Amniotic stem cell (primary cell): ENCODE measurements at places on chromosomes 11 and 22.

DNA sequence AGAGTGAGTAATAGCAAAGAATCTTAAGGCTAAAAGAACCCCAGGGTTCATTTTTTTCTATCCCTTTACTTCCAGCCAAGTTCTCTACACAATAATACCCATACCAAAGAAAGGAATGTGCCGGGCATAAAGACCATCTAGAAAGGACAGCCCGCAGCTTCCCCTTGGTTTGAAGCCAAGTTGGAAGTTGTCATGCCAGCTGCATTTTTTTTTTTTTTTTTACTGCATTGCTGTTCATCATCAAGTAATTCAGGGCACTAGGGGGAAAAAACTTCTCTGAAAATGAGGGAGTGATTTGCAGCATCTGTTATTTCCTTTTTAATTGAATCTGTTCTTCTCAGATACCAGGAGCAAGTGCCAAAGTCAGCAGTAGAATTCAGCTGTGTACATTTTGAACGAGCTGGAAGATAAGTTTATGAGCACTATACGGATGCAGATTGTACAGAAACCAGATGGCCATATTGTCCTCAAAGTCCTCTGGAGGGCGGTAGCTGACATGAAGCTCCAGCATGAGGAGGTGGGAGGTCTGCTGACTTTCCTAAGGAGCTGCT is 56.4 kb downstream of the UBASH3B start:
- DNase-seq: no peak

GRCh38 chr11:12506404-12506921 is 129.1 kb downstream of the PARVA start:
- DNase-seq: no peak

- peak; percentile 27 for DNase-seq
Measured at GRCh38 chr22:38843201-38843656, 599 bp downstream of the NPTXR start.

DNA sequence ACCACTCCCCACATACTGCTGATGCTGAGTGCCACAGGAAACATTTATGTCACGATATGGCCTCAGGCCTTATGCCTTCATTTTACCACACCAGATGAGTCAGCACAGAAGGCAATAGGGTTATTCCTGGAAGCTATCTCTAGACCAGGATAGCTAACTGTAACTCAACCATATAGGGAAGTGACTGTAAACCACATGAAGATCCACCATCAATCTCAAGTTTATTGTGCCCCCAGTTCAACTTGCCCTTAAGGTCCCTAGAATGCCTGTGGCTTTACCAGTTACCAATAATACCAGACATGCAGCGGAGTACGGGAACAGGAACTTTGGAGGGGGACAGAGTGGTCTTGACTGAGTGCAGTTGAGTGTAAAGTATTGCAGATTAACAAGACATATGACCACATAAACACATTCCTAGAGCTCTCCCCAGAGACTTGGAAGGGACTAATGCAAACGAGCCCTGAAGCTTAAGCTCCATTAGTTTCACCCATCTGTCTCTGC is 180.9 kb downstream of the KIF18A start:
- DNase-seq: peak; percentile 75

GRCh38 chr22:32994898-32995297 is 63.3 kb downstream of the SYN3 start:
- no peak for DNase-seq

- no peak for DNase-seq
Measured at GRCh38 chr11:13928566-13929251, 33.8 kb upstream of the SPON1 start.
